Inflammatory macrophage treated with lipopolysaccharide for 4 hours (primary cell): ENCODE measurements at places on chromosomes 6 and 20.

DNA sequence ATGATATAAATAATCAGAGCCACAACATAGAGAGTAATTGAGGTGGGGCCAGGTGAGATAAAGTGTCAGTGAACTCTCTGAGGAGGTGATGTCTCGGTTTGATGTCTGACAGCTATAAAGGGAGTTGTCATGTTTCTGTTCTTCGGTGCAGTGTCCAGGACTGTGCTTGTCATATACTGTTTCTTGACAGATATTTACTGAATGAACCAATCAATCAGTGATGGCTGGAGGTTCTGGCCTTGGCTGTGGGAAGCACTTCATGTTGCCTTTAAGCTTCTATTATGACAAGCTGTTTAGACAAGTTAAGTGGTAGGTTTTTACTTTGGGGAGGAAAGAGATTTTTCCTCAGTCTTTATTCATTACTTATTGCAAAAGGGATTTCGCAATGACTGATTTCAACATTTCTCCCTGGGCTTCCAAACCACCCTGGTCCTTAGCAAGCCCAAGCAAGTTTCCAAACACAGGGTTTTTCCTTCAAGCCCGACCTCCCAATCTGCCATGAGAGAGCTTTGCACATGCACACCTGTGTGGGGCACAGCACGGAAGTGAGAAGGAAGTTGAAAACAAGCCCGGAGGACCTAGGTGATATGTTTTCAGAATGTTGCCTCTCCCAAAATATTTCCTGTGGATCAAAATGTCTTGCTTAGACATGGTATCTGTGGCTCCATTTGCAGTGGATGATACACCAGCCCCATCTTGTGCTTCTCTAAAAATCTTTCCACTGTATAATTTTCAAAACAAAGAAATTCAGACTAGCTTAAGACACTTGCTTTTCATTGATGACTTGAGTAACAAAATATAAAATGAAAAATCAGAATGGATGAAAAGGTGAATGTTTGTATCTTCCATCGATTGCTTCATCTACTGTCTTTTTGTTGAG lies 567.3 kb upstream of the BTBD3 start:
- peak; percentile 33 for DNase-seq

- DNase-seq, result no peak
These were observed 78.1 kb upstream of the CD93 start for GRCh38 chr20:23164176-23164601.

GRCh38 chr20:4544765-4545164 lies 176.9 kb upstream of the PRND start:
- DNase-seq, result no peak

- DNase-seq, result peak; percentile 94
These were observed 142.4 kb upstream of the TNFAIP3 start for GRCh38 chr6:137724495-137725211.

GRCh38 chr6:114064862-114065261 lies 93.9 kb upstream of the HDAC2 start:
- DNase-seq, result no peak

DNA sequence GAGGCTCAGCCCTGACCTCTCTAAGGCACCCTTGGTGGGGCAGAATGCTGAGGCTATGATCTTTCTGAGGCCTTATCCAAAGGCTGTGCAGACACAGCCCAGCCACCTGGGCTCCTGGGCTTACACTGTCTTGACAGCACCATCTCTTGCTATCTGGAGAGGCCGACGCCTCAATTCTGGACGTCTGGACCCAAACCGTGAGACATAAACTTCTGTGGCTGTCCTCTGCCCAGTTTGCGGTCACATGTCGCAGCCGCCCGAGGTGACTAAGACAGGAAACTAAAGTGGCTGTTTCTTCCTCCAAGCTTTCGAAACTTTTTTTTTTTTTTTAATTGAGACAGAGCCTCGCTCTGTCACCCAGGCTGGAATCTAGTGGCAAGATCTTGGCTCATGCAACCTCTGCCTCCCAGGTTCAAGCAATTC lies 49.3 kb downstream of the PRR18 start:
- peak; percentile 95 for DNase-seq

DNA sequence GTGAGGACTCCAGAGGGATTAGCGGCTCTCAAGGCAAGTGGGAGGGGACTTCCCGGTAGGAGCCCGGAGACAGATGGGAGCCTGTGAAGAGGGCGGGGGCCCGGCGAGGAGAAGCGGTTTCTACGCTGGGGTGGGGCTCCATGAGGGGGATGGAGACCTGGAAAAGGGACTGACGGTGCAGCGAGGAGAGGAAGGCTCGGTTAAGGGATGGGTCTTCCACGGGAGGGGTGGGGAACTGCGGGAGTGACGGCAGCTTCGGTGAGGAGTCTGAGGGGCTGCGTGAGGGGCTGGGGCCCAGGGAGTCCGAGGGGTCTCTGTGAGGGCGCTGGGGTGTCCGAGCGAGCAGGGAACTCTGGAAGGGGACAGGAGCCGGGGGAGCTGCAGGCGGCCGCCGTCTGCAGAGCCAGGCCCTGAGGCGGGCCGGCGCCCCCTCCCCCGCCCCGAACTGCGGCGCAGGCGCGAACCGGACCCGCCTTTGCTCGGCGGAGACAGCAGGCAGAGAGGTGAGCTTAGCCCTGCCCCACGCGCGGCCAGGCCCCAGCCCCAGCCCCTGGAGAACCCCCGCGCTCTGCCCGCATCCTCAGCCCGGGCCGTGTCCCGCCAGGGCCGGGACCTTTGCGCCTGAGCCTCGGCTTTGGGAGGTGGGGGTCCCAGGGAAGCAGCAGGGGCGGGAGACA lies at the start of gene NRSN2:
TSS of gene NRSN2 (plus strand) at position 472 of the 677 bp plus-strand sequence. CDS start 2,533 bp downstream, outside the sequence.
- DNase-seq, result no peak

DNA sequence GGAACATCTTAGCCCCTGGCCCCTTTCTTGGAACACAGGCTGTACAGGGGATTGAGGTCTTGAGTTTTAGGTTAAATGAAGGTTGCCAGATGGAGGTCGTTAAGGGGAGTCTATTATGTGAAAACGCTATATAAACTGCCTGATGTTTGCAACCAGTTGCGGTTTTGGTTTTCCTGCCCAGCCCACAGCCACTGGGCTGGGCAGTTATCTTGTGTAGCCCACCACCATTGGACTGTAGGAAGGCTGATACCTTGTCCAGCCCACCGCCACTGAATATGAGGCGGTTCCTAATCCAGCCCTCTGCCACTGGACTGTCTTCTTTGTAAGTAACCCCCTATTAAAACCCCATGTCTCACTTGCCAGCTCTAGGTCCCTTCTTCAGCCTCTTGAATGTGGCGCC lies 42.3 kb upstream of the COL21A1 start:
- DNase-seq, result no peak

DNA sequence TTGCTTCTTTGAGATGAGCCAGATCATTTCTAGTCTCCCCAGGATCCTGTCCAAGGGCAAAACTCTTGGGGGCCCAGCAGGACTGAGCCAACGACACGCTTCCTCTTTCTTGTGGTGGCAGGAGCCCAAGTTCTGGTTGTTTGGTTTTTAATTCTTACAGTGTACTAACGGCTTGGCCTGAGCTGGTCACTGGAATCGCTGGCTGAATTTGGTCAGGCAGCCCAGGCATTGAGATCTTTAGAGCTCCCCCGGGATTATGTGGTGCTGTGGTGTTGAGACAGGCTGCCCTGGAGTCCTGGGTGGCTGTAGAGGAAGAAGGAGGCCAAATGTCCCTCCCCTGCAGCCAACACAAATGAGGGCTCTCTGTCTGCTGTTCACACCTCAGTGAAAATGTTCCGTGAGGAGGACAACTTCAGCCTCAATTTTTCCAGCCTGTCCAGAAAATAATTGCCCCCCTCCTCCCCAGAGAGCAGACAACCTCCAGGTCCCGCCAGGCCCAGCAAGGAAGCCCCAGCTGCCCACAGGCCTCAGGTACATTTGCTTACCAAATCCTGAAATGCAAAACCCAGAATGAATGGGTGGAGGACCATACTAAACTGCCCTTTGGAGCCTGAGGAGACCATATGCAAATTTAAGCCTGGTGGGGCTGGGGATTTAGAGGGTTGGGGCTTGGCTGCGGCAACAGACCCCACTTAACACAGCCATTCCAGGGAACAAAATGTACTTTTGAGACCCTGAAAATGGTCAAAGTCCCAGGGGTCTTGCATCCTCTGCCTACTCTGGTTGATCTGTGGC lies 23.6 kb downstream of the BNIP5 start:
- peak; percentile 33 for DNase-seq

DNA sequence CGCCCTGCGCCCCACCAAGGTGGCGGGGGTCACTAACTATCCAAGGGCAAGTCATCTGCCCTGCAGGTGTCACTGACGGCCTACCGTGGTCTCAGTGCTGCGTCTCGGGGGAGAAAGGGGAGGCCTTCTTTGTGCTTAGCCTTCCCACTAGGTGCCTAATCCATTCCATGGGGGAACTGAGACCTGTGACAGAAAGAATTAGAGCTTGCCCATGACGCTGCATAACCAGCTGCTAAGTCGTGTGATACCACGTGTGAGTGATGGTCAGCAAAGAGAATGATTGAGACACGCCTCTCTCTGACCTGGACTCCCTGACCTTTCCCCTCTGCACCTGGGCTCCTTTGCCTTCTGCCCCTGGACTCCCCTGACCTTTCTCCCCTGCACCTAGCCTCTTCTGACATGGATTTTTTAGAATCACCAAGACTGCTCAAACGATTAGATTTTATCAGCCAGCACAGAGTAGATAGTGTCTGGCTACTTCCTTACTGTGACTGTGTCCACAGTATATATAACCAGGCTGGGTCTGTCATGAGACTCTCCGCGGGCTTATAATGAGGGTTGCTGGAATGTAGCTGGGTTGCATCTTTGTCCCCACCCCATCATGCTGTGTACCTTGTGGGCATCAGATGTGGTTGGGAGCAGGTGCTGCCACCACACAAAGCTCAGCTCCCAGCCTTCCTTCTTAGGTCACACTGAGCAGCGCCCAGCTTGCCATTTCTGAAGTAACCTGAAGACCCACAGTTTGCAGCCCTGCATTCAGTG lies 140.6 kb downstream of the TMEM242 start:
- DNase-seq, result no peak

GRCh38 chr20:21336455-21337151 lies 33.5 kb downstream of the XRN2 start:
- no peak for DNase-seq

GRCh38 chr6:167341038-167341583 lies 16.2 kb downstream of the TTLL2 start:
- no peak for DNase-seq

DNA sequence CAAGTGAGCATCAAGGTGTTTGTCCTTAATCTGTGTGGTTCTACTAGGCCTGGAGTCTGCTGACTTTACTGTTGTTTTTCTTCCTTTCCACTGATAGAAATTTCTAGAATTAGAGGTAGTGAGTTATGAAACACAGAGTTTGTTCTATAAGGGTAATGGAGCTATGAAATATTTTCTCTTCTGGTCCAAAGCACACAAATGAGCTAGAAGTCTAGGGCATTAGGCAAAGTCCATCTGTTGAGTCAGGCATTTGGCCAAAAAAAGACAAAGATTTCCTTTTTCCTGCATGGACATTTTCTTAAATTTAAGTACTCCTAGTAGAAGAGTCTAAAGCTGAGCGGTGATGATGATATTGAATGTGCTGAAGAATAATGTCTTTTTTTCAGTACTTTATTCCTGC lies 174.3 kb upstream of the STXBP5 start:
- DNase-seq, result no peak

GRCh38 chr6:154847318-154847717 lies 114.1 kb downstream of the SCAF8 start:
- DNase-seq, result no peak

- DNase-seq, result no peak
These were observed 992.5 kb upstream of the CITED2 start for GRCh38 chr6:140366991-140367390.

DNA sequence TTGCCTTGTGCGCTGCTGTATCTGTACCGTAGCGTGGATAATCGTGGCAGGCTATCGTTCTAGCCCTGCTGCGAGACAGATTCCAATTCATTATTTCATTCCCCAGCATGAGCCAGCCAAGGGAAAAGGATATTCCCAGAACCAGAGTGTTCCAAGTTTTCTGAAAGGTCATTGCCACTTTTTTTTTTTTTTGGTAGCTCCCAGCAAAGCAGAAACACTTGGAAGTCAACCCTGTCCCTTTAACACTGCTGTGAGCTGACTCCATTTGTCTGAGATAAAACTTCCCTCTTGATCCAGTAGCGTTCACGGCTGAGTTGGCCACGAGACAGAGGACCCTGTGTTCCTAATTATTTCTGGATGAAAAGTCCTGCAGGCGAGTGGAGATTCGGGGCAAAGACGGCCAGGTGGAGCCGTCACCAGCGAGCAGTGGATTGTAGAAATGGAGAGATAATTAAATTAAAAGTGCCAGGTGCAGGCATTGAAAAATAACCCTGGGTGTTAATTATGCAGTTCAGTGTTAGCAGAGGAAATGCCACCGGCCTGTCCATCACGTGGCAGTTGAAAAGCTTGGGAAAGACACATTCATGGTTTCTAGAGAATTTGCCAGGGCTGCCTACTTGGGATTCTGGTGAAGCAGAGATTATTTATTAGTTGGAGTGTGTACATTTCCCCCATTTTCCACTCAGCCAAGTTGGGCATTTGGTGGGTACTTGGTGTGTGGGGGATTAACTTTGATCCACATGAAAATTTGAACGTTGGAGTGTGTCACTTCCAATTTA lies 164.2 kb downstream of the SLC24A3 start:
- no peak for DNase-seq

- DNase-seq, result no peak
These were observed 1163.6 kb upstream of the CITED2 start for GRCh38 chr6:140537834-140538705.

GRCh38 chr6:161169035-161169434 lies 104.8 kb downstream of the AGPAT4 start:
- no peak for DNase-seq

GRCh38 chr6:165049362-165049761 lies 260.0 kb downstream of the C6orf118 start:
- no peak for DNase-seq

- no peak for DNase-seq
These were observed 46.3 kb upstream of the SRPK1 start for GRCh38 chr6:35967076-35967774.

DNA sequence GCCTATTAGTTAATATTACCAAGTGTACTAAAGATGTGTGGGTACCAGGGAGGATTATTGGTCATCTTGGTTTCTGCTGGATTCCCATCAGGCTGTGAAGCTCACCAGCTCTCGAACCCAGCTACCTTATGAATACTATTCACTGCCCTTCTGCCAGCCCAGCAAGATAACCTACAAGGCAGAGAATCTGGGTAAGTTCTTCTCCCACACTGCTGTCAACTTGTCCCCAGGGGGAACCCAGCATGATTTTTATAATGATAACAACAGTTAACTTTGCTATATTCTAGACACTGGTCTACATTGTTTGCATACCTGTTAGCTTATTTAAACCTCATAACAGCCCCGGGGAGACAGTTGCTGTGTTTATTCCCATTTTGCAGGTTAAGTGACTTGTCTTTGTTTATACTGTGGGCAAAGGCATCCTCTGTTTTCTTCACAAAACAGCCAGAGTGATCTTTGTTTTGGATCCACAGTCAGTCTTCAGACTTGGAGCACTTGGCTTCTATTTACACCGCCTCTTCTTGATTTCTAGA lies 26.5 kb downstream of the TM9SF4 start:
- no peak for DNase-seq
